Astrocyte (in vitro differentiated cells and primary cell): ENCODE measurements at places on chromosomes 2 and 18.
A peak's percentile ranks its signal among the peaks of the same experiment; 100 is the strongest.

GRCh38 chr2:196961889-196962288, 35.4 kb upstream of the PGAP1 start:
- no peak for DNase-seq

GRCh38 chr2:48320742-48321141, 209.2 kb upstream of the STON1 start:
- DNase-seq = no peak

- DNase-seq = no peak
Measured at GRCh38 chr2:208369091-208369490, 37.5 kb upstream of the PTH2R start.

- DNase-seq = peak; percentile 99
Measured at GRCh38 chr18:3624935-3625741, 175.2 kb downstream of the TGIF1 start.

- DNase-seq = no peak
Measured at GRCh38 chr2:118032169-118033013, 18.5 kb upstream of the CCDC93 start.

GRCh38 chr2:77155511-77155910, 366.7 kb downstream of the LRRTM4 start:
- DNase-seq = no peak

DNA sequence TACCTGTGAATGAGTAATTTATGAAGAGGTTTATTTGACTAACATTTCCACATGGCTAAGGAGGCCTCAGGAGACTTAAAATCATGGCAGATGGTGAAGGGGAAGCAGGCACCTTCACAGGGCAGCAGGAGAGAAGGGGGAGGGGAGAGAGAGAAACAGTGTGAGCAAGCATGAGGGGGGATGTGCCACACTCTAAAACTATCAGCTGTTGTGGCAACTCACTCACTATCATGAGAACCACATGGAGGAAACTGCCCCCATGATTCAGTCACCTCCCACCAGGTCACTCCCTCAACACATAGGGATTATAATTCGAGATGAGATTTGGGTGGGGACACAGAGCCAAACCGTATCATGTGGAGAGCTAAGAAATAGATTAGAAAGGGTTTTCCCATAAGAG, 309.0 kb downstream of the RDH14 start:
- no peak for DNase-seq

GRCh38 chr2:122868646-122869275, 1113.3 kb downstream of the TSN start:
- DNase-seq = no peak

DNA sequence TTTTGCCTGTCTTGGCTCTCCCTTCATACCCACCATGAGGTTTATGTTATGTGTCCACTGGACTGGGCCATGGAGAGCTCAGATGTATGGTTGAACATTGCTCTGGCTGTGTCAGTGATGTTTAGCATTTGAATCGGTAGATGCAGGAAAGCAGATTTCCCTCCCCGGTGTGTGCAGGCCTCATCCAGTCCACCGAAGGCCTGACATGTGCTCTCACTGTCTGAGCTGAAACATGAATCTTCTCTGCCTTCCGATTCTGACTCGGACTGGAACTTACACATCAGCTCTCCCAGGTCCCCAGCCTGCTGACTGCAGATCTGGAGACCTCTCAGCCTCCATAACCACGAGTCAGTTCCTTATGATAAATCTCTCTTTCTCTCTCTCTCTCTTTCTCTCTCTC, 72.4 kb upstream of the SLC66A3 start:
- no peak for DNase-seq

DNA sequence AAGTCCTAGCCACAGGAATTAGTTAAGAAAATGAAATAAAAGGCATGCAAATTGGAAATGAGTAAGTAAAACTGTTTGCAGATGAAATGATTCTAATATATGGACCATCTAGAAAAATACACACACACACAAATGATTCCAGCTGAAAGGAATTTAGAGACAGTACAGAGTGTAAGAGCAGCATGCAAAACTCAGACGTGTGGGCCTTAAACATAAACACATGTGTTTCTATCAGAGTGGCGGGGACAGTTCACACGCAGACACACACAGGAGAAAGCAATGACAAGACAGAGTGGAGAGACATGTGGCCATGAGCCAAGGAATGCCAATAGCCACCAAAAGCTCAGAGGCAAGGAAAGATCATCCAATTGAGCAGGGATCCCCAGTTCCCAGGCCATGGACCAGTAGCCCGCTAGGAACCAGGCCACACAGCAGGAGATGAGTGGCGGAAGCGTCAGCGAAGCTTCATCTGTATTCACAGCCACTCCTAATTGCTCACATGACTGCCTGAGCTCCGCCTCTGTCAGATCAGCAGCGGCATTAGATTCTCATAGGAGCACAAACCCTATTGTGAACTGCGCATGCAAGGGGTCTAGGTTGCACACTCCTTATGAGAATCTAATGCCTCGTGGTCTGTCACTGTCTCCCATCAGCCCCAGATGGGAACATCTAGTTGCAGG, 155.4 kb downstream of the ARL4C start:
- DNase-seq = peak; percentile 30

- DNase-seq = no peak
Measured at GRCh38 chr2:202418511-202418910, 42.4 kb downstream of the BMPR2 start.
